ENCODE measurements at places on chromosomes 5 and 9. TPM values are rescaled to one million over a fixed set of nuclear protein-coding genes. Genes with fewer than 3 reads are reported as not detected.

Gene PCDHB2
- total RNA-seq: 3.4 TPM

Gene PCDHA9
- total RNA-seq: 0.22 TPM

Gene SPATA31E1
- total RNA-seq: not detected

Gene BRINP1
- not detected for total RNA-seq

Gene GHR
- 145 TPM for total RNA-seq

Gene CNTNAP3B
- total RNA-seq: 20.1 TPM

Gene ARSK
- total RNA-seq: 3.2 TPM

Gene TMEM232
- 2.5 TPM for total RNA-seq

Gene HNRNPA0
- 24.3 TPM for total RNA-seq

Gene PCDHGA7
- total RNA-seq: 1.9 TPM

Gene LHX3
- total RNA-seq: not detected

Gene DAB2IP
- total RNA-seq: 86.1 TPM

Gene CDC25C
- not detected for total RNA-seq

Gene PCDHB9
- 1.0 TPM for total RNA-seq

Gene TSC1
- total RNA-seq: 36.3 TPM

Gene CYLC2
- total RNA-seq: not detected

Gene TMEM174
- total RNA-seq: not detected

Gene IL5
- not detected for total RNA-seq

Gene DIRAS2
- not detected for total RNA-seq

Gene HMCN2
- 3.1 TPM for total RNA-seq

Gene SLC4A9
- 0.22 TPM for total RNA-seq

Gene CACNA1B
- not detected for total RNA-seq

Gene CDC20B
- total RNA-seq: not detected

Gene IARS1
- total RNA-seq: 96.7 TPM

Gene RPL37
- 961 TPM for total RNA-seq

Gene SPATA6L
- total RNA-seq: 5.4 TPM

All from mesenteric fat pad (tissue), 1 donor.